ENCODE measurements at places on chromosomes 4 and X. TPM values are rescaled to one million over a fixed set of nuclear protein-coding genes. Genes with fewer than 3 reads are reported as not detected.
A peak's percentile ranks its signal among the peaks of the same experiment; 100 is the strongest.

TSC22D3 gene
- 44.9 TPM for total RNA-seq

DNA sequence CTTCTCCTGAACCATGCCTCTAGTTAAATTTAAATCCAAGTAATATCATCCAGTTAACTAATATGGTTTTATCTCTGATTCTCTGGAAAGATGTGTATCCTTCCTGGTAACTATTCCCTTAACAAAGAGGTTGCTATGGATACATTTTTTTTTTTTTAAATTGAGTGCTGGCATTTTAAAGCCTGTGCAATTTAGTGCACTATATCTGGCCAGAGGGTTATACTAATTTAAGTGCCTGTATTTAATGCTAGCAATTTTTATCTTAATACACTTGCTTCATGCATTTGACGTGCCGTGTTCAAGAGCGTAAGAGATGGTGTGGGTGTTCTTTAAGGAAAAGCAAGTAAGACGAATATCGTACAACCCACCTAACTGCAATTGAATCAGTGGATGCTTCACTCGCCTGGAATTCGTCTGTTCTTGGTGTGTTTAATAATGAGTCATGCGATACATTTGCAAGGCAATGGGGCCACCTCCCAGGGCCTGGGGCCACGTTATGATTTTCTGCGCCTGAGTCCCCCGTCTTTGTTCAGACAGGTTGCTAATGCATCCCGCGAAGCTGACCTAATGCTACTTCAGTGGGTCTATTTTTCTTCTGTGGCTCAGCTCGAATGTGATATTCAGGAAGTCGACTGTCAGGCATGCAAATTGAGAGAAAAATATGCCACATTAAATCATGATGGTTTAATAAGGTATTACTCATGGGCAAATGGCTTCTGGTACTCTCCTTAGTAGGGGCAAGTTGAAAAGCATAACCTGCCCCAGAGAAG lies 14.2 kb upstream of the MID1 start:
- no peaks in the 10 kb centered on the region for H3K27me3 ChIP-seq
- peaks cover 10% of the 10 kb centered on the region for H3K4me1 ChIP-seq
- no peak overlapping the region for H3K4me3 ChIP-seq
- H3K36me3 ChIP-seq, result no peaks in the 10 kb centered on the region
- no peak for DNase-seq

DNA sequence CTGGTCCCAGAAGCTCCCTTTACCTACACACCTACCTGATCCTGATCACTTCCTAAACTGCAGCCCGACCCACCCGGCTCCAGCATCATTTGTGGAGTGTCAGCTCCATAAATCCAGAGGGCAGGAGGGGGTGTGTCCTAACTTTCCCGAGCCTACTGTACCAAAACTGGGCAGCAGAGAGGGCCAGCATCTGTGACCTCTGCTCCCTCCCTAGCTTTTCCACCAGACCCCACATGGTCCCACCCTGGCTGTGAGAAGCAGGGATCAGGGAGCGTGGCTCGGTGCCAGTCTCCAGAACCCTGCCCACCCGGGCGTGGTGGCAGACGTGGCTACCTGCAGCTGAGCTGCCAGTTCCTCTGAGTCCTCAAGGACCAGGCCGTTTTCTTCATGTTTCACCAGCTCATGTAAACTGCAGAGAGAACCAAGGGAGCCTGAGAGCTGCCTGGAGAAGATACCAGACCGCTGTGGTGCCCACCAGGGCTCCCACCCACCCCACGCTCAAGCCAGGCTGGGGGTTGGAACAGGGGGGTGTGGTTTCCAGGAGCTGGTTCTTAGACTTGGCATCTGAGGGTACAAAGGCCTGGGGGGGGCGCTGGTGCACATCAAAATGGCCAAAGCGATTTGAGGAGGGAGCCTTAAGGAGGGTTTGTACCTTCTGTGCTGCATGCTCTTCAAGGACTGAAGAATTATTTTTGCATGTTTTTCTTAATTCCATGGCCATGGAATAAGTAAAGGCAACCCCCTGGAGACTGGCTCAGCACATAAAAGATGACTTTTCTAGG lies 76.7 kb upstream of the DRD5 start:
- no peak overlapping the region for H3K27ac ChIP-seq
- H3K4me3 ChIP-seq, result no peak overlapping the region
- no peaks in the 10 kb centered on the region for H3K36me3 ChIP-seq
- no peak for DNase-seq

- peak; percentile 29 for DNase-seq
- H3K27me3 ChIP-seq, result no peaks in the 10 kb centered on the region
- peaks cover 26% of the 10 kb centered on the region for H3K4me1 ChIP-seq
Measured at GRCh38 chr4:152605641-152606335, 69.9 kb upstream of the FBXW7 start.

DNA sequence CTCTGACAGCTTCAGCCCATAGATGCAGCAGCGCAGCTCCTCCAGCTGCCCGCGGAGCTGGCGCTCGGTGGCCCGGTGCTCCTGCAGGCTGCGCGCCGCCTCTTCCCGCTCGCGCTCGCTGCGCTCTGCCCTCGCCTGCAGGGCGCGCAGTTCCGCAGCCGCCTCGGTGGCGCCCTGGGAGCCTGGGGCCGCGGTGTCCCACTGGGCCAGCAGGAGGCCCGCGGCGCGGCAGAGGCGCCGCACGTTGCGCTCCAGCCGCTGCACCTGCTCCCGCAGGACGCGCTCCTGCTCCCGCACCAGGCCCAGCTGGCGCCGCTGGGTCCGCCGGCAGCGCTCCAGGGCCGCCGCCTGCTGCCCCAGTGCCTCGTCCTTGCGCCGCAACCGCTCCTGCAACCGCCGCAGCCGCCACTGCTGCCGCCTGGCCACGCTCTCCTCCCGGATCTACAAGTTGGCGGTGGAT lies 10.1 kb downstream of the C4orf50 start:
- H3K27me3 ChIP-seq, result peaks cover 60% of the 10 kb centered on the region
- H3K27ac ChIP-seq, result no peak overlapping the region
- H3K36me3 ChIP-seq, result no peaks in the 10 kb centered on the region
- peak overlapping the region; percentile 31 for H3K4me3 ChIP-seq
- H3K4me1 ChIP-seq, result no peaks in the 10 kb centered on the region

DNA sequence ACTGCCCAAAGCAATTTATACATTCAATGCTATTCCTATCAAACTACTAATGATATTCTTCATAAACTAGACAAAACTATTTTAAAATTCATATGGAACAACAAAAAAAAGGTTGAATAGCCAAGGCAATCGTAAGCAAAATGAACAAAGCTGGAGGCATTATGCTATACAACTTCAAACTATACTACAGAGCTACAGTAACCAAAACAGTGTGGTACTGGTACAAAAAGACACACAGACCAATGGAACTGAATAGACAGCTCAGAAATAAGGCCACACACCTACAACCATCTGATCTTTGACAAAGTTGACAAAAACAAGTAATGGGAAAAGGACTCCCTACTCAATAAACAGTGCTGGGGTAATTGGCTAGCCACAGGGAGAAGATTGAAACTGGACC lies 67.0 kb downstream of the FGF16 start:
- peaks cover 14% of the 10 kb centered on the region for H3K36me3 ChIP-seq
- DNase-seq, result no peak
- no peak overlapping the region for H3K4me3 ChIP-seq
- no peak overlapping the region for H3K27ac ChIP-seq

FAM47B gene
- total RNA-seq, result not detected

GRCh38 chr4:182213004-182213403 lies 30.2 kb upstream of the TENM3 start:
- no peak for DNase-seq
- H3K36me3 ChIP-seq, result no peaks in the 10 kb centered on the region
- no peaks in the 10 kb centered on the region for H3K27me3 ChIP-seq
- H3K4me3 ChIP-seq, result no peak overlapping the region

- H3K27ac ChIP-seq, result no peak overlapping the region
- peaks cover 8% of the 10 kb centered on the region for H3K4me1 ChIP-seq
- peaks cover 11% of the 10 kb centered on the region for H3K36me3 ChIP-seq
- no peak for DNase-seq
- H3K27me3 ChIP-seq, result no peaks in the 10 kb centered on the region
Measured at GRCh38 chr4:168715896-168716295, 219.0 kb downstream of the PALLD start.

PORCN gene
- total RNA-seq, result 21.2 TPM

- H3K4me3 ChIP-seq, result no peak overlapping the region
- no peaks in the 10 kb centered on the region for H3K27me3 ChIP-seq
- no peaks in the 10 kb centered on the region for H3K36me3 ChIP-seq
- DNase-seq, result peak; percentile 47
- H3K27ac ChIP-seq, result no peak overlapping the region
Measured at GRCh38 chr4:6633091-6633906, 7.2 kb upstream of the MRFAP1 start.

CT55 gene
- total RNA-seq, result not detected

DNA sequence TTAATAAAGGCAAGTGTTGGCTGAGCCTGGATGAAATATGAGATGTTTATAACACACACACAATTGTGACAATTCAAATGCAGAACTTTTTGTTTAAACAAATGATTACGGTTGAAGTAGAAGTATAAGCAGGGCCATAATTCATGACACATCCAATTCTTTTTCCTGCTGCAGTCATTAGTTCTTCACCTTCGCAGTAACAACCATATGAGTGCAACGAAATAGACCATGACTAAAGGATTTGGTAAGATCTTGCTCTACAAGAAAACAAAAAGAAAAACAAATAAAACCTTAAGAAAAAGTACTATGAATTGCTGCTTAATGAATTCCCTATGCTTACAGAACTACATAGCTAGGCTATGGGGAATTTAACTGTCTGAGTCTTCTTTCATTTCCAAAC lies 13.9 kb upstream of the BMPR1B start:
- no peak for DNase-seq
- H3K4me1 ChIP-seq, result no peaks in the 10 kb centered on the region
- no peak overlapping the region for H3K4me3 ChIP-seq
- H3K36me3 ChIP-seq, result no peaks in the 10 kb centered on the region
- H3K27me3 ChIP-seq, result no peaks in the 10 kb centered on the region
- H3K27ac ChIP-seq, result no peak overlapping the region

NPY2R gene
- total RNA-seq, result 8.5 TPM

- no peak overlapping the region for H3K27ac ChIP-seq
- H3K4me1 ChIP-seq, result no peaks in the 10 kb centered on the region
- H3K27me3 ChIP-seq, result no peaks in the 10 kb centered on the region
- no peak overlapping the region for H3K4me3 ChIP-seq
Measured at GRCh38 chrX:134718966-134719317, 60.7 kb upstream of the PLAC1 start.

CXCL1 gene
- not detected for total RNA-seq

DNA sequence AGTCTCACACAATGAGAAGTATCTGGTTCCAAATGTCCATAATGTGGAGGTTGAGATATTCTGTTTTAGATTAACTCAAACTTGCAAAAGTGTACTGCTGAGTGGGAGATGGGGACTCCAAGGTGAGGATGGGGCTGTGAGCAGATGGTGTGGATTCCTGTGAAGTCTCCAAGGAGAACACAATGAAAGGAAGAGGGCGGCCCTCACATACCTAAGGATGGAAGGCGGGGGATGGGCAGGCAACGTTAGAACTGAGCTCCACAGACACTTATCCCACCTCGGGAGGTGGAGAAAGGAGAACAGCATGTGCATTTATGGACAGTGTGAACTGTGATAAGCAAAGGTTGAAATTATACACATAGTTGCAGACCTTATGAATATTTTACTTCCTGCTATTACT lies 9.9 kb upstream of the SPATA4 start:
- H3K27me3 ChIP-seq, result no peaks in the 10 kb centered on the region
- peak; percentile 10 for DNase-seq
- no peak overlapping the region for H3K4me3 ChIP-seq
- no peaks in the 10 kb centered on the region for H3K4me1 ChIP-seq
- H3K27ac ChIP-seq, result no peak overlapping the region
- H3K36me3 ChIP-seq, result no peaks in the 10 kb centered on the region

ZAR1 gene
- not detected for total RNA-seq

GRCh38 chr4:139672732-139673131 lies 7.1 kb downstream of the MGST2 start:
- peaks cover 5% of the 10 kb centered on the region for H3K4me1 ChIP-seq
- no peaks in the 10 kb centered on the region for H3K36me3 ChIP-seq
- H3K27me3 ChIP-seq, result no peaks in the 10 kb centered on the region
- no peak overlapping the region for H3K27ac ChIP-seq
- no peak for DNase-seq

GRCh38 chrX:155144926-155145325 lies 71.3 kb upstream of the VBP1 start:
- DNase-seq, result no peak
- no peaks in the 10 kb centered on the region for H3K4me1 ChIP-seq
- H3K4me3 ChIP-seq, result no peak overlapping the region
- no peaks in the 10 kb centered on the region for H3K27me3 ChIP-seq
- H3K36me3 ChIP-seq, result no peaks in the 10 kb centered on the region

DCAF8L2 gene
- not detected for total RNA-seq

H2BW2 gene
- total RNA-seq, result not detected

DNA sequence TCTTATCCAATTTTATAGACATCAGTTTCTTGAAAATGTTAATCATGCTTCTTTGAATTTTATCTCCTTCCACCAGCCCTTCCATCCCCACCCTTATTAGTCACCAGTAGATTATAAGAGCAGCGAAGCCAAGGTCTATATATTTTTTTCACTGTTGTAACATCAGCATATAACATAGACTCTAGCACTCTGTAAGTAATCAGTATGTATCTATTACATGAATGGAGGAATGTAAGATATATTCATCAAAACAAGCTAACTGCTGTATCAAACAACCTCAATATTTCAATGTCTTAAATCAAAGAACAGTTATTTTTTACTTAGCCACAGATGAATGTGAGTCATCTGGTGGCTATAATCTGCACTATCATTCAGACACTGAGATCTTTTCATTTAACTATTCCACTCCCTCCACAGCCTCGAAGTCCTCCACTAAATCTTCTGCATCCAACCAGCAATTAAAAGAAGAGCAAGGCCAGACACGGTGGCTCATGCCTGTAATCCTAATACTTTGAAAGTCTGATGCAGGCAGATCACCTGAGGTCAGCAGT lies 178.9 kb downstream of the CENPC start:
- H3K27me3 ChIP-seq, result no peaks in the 10 kb centered on the region
- H3K4me3 ChIP-seq, result no peak overlapping the region
- no peaks in the 10 kb centered on the region for H3K36me3 ChIP-seq
- DNase-seq, result no peak

DNA sequence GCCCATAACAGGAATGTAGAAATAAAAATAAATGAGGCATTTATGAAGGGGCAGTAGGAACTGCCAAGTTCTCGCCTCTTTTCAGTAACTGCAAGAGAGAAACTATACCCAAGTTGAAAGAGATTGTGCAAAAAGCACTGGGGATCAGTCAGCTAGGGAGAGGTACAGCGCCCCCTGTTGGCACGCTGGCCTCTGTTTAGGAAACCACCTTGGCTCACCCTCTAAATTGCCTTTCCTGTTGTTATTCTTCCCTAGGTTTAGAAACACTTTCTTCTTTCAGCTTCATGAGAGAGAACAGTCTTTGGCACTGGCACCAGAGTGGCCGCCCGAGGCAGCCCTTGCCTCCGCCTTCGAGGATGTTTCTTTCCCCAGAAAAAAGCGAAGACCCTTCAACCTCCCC lies 348.5 kb downstream of the MID1IP1 start:
- H3K4me1 ChIP-seq, result no peaks in the 10 kb centered on the region
- DNase-seq, result peak; percentile 70
- no peak overlapping the region for H3K4me3 ChIP-seq
- no peaks in the 10 kb centered on the region for H3K27me3 ChIP-seq
- no peaks in the 10 kb centered on the region for H3K36me3 ChIP-seq

- no peak overlapping the region for H3K27ac ChIP-seq
- H3K36me3 ChIP-seq, result no peaks in the 10 kb centered on the region
- H3K4me3 ChIP-seq, result no peak overlapping the region
- no peak for DNase-seq
- H3K27me3 ChIP-seq, result no peaks in the 10 kb centered on the region
Measured at GRCh38 chr4:42715807-42716482, 59.0 kb upstream of the ATP8A1 start.

P2RY8 gene
- 0.68 TPM for total RNA-seq

NPFFR2 gene
- 2.1 TPM for total RNA-seq

NAA11 gene
- not detected for total RNA-seq

- H3K36me3 ChIP-seq, result no peaks in the 10 kb centered on the region
- no peaks in the 10 kb centered on the region for H3K27me3 ChIP-seq
- peaks cover 9% of the 10 kb centered on the region for H3K4me1 ChIP-seq
- no peak for DNase-seq
Measured at GRCh38 chr4:128291096-128291495, 3.5 kb upstream of the PGRMC2 start.

All from neural progenitor cell (in vitro differentiated cells).